ENCODE measurements at places on chromosomes 6 and 20. TPM values are rescaled to one million over a fixed set of nuclear protein-coding genes. Genes with fewer than 3 reads are reported as not detected.

DNA sequence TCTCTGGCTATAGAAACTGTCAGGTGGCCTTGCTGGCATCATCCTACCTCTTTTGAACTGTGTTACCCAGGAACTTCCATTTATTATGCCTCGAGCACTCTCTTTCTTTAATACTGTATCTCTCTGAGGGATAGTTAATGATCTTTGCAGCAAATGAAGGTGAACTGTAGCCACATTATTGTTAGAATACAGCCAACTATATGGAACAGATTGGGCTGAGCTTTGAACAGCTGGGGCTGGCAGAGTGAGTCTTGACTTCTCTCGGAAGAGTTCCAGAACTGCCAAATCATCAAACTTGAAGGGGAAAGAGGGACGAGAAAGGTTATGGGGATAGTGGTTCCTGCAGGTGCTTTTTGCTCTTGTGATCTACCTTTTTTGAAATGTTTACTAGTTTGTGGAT is 237.7 kb downstream of the PRL start:
- no peak for DNase-seq

The TTK gene
- not detected for total RNA-seq

- DNase-seq, result no peak
Measured at GRCh38 chr6:14726816-14727493, 518.9 kb upstream of the JARID2 start.

DNA sequence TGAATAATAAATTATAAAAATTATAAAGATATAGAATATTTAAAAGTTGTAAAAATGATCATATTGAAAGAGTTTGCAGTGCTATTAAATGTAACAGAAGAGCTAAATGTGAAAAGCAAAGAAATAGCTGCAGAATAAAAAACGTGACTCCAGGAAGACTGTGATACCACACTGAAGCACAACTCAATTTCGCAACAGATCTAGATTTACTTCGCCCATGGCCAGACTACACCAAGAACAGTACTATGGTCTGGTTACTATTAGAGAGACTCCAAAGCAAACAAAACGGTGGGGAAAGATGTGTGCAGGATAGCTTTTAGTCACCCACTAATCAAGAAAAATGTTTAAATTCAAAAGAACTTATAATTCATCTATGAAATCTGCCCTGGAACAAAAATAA is 1.9 kb downstream of the CHD6 start:
- DNase-seq, result no peak

DNA sequence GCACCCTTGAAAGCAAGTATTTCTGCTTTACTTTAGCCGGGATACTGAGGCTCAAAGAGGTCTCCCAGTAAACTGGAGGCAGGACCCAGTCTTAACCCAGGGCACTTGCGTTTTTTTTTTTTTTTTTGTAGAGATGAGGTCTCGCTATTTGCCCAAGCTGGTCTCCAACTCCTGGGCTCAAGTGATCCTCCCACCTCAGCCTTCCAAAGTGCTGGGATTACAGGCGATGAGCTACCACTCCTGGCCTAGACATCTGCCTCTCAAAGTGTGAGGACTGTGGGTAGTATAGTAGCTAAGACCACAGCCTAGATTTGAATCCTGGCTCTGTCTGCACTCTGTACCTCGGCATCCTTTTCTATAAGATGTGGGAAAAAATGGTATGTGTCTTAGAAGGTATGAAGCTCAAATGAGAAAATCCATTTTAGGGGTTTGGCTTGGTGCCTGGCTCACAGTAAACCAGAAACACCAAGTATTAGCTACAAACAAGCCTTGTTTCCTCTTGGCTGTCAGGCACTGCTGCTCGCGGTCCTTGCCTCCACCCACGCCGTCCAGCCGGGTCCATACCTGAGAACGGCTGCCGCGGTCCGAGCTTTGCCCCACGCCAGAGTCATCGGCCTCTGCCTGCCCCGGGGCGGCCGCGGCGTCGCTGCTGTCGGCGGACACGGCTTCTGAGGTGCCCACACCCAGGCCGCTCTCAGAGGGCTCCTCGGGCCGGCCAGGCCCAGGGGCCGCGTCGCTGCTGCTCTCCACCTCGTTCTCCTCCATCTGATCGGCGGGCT is 1.2 kb downstream of the ZNF335 start:
- DNase-seq, result no peak

Measured in heart left ventricle (tissue), 16 donors.